ENCODE measurements at places on chromosomes 4 and X.

- no peak for DNase-seq
Measured at GRCh38 chrX:151870602-151871001, 42.1 kb upstream of the MAGEA4 start.

- peak; percentile 30 for DNase-seq
Measured at GRCh38 chr4:173370130-173370476, 651 bp upstream of the SAP30 start.

DNA sequence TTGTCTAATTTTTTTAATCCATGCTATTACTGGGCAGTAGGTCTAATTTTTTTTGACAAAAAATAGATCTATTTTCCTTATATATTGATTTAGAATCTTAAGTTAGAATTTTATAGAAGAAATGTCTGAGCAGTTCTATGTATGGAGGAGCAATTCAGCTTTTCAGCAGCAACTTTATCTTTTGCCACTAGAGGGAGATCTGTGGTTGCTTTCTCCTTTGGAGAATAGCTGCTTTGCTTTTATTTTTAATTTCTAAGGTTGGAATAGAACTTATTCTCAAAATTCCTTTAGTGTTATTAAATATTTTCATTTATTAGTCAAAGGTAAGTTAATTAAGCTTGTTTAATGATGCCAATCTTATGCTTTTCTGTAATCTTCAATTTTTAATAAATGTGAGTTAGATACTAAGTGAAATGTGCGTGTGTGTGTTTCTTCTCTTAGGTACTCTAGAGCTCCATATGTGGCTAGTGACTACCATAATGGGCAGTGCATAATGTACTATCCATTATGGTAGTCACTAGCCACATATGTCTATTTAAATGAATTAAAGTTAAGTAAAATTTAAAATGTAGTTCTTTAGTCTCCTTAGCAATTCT, 29.3 kb downstream of the FAM199X start:
- no peak for DNase-seq

- no peak for DNase-seq
Measured at GRCh38 chr4:126701756-126702155, 931.0 kb upstream of the INTU start.

- no peak for DNase-seq
Measured at GRCh38 chr4:179836179-179837075, 2394.2 kb upstream of the AGA start.

- DNase-seq: no peak
Measured at GRCh38 chrX:51804741-51805140, 61.5 kb downstream of the GSPT2 start.

DNA sequence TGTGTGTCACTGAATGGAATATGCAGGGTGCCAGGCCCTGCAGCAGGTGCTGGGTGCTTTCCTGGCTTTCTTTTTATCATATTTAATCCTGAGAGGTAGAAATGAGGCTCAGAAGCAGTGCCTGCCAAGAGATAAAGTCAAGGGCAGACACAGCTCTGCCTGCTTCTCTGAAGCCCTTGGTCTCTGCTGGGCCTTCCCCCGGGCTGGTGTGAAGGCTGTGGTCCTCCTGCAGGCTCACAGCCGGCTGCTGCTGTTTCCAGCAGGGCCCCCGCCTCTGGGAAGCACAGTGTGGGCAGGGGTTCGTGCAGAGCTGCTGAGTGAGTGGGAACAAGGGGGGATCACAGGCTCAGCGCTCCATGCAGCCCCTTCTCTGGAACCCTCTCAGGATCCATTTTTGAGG, 49.6 kb downstream of the TBC1D14 start:
- no peak for DNase-seq

GRCh38 chr4:75229806-75230570, 284.2 kb downstream of the RCHY1 start:
- no peak for DNase-seq

DNA sequence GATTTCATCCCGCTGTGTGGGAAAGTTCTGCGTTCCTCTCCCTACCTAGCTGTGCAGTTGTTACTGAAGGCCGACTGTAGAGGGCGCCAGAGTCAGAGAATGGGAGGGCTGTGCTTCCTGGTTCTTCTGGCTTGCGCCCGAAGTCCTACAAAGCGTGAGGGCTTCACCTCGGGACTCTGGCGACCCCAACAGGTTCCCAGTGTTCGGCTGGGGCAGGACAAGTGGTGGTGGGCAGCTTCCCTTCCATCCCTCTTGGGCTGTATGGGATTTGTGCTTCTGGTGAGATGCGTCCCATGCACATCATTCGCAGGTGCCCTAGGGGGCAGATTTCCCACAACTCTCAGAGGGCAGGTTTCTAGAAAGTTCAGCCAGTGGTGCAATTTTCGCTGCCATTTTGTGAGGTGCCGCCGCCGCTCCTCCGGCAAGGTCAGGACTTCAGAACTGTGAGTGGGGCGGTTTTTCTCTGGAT, 27.3 kb downstream of the CT45A1 start:
- DNase-seq: peak; percentile 47

DNA sequence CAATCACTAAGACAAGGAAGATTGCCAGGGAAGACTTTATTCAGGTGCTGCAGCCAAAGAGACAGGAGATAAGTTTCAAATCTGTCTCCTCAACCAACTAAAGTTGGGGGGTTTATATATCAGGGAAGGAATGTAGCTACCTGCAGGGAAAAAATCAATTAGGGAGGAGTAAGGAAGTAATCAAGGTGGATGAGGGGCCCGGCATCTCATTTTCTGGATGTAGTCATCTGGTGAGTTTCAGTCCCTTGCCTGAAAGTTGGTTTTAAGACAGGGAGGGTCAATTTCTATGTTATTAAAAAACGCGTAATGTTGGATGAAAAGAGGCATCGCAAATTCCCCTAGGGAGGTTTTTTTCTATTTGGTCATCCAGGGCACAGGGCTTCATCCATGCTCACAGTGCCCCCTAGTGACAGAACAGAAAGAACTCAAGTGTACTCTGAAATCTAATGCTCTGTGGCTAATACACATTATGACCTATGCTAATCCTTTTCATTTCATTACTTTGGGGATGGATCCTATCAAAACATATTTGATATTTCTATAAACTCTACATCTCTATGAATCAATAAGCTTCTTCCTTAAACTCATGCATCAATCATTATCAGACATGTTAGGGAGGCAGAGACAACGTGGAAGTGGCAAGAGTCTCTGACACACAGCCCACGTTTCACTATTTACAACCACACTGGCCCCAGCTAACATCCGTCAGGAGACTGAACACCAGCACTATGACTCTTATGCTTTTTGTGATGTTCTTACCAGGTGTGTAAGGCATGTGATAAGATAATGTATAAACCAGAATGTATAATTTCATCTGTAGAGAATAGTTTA, 1577.0 kb upstream of the TENM3 start:
- no peak for DNase-seq

GRCh38 chrX:136711147-136711546, 63.2 kb downstream of the CD40LG start:
- DNase-seq: no peak

DNA sequence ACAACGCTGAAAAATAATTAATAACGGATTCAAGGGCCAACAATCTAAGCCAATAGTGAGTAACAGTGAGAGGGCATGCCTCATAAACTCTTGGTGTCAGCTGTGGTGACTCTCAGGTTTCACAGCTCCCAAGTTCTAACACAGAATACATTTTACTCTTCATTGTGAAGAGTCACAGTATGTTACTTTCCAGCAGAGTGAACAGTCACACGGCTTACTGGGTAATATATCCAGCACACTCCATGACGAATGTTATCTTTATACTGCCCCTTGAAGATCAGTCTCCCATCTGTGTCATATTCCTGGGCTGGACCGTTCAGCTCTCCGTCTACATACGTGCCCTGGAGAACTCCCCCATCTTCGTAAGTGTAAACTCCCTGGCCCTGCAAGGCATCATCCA, 23.1 kb downstream of the SETD7 start:
- DNase-seq: no peak

- DNase-seq: no peak
Measured at GRCh38 chr4:123505095-123506010, 108.8 kb downstream of the SPRY1 start.

- no peak for DNase-seq
Measured at GRCh38 chr4:109708990-109709389, 5.7 kb upstream of the CASP6 start.
